Hypothalamus (tissue), 51 donors: ENCODE measurements at places on chromosomes 13 and 19.

GRCh38 chr19:2083174-2083854, 12.8 kb downstream of the MOB3A start:
- DNase-seq: no peak

DNA sequence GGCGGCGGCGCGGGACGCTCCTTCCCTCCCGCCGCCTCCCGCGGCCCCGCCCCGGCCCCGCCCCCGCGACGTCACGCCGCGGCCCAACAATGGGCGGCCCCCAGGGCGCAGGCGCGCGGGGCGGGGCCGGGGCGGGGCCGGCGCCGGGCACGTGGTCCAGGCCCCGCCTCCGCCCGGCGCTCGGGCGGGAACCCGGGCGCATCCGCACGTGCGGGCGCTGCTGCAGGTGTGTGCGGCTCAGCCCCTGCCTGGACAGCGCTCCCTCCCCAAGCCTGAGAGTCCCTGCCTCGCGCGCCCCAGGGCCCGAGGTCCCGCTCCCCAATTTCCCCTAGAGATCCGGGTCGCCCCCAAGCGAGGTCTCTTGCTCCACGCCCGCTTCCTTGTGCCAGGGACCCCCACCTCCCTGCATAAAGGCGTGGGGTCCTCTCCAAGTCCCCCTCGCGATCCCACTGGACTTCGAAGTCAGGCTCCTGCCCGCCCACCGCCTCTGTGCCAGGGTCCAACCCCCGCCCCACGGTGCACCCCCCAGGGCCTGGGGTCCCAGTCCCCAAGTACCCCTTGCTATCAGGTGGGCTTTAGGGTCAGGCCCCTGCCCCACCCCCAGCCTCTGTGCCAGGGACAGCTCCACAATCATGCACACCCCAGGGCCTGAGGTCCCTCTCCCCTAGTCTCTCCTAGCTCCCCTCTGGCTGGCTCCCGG, at the start of gene MEX3D:
MEX3D (minus strand) TSS at position 6 of the 700 bp plus-strand sequence. CDS start 267 bp downstream, outside the sequence.
- DNase-seq: no peak

DNA sequence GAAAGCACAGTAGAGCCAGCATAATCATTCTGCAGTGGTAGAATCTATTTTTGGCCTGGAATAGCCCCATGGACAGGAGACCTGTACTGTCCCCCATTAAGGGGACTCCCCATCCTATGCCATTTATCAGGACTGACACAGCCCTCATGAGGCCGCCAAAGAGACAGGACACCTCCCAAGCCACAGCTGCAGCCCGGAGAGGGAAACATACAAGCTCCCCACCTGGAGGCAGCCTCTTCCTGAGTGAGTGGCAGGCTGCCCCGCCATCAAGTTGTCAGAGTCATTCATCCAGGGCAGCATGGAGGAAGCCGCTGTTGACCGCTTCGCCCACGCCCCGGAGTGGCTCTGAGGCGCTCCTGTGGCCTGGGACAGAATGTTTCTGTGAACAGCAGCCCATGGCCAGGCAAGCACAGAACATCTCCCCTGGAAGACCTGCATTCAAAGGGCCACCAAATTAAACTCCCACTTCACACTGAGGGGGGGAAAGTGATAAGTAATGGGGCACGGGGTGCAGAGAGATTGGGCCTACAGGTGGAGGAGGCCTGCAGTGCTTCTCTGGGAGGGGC, 111.3 kb downstream of the ZDHHC20 start:
- no peak for DNase-seq

- DNase-seq: no peak
Measured at GRCh38 chr19:35987571-35987896, 7.5 kb upstream of the SDHAF1 start.

- no peak for DNase-seq
Measured at GRCh38 chr13:41917641-41918040, 43.3 kb downstream of the VWA8 start.

DNA sequence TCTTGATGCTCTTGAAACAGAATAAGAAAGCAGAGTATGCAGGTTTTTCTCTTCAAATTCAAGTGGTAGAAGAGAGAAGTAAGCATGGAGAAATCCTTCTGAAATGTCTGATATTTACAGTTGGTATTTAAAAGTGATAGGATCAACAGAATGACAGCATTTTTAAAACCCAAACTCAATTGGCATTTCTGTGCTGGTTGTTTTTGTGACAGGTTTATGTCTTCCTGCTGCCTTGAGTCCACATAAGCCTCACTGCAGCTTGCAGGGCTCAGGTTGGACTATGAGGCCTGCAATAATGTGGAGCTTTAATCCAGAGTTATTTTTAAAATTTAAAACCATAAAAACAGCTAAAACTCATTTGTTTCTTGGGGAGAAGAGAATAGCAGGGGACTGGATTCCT, 105.1 kb downstream of the ZAR1L start:
- DNase-seq: no peak

DNA sequence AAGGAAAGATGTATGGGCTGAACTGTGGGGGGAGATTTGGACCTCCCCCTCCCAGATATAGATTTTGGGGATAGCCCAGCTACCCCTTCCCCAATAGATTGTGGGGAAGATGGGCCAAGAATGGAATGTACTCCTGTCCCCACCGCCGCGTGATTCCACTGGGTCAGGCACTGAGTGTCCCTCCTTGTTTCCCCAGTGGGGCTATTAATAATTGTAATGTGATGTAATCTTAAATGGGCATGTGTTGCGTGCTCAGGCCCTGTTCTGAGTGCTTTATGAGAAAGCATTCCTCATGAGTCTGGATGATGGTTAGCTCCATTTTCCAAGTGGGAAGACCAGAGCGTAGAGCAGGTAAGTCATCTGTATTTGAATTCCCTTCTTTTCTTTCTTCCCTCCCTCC, 1.4 kb downstream of the PSMD8 start:
- DNase-seq: no peak

GRCh38 chr19:7926021-7926726, at the start of gene CTXN1:
TSS of gene CTXN1 (minus strand) at chr19:7926135. CDS start at chr19:7925538, 597 bp downstream.
- peak; percentile 65 for DNase-seq

GRCh38 chr13:36332986-36333385, 13.2 kb downstream of the SPART start:
- DNase-seq: no peak

- DNase-seq: no peak
Measured at GRCh38 chr19:32352241-32352630, 6.8 kb downstream of the ZNF507 start.

GRCh38 chr19:8161135-8161646, 11.8 kb upstream of the FBN3 start:
- DNase-seq: peak; percentile 6

GRCh38 chr13:43242040-43242439, 218.7 kb downstream of the DNAJC15 start:
- no peak for DNase-seq

DNA sequence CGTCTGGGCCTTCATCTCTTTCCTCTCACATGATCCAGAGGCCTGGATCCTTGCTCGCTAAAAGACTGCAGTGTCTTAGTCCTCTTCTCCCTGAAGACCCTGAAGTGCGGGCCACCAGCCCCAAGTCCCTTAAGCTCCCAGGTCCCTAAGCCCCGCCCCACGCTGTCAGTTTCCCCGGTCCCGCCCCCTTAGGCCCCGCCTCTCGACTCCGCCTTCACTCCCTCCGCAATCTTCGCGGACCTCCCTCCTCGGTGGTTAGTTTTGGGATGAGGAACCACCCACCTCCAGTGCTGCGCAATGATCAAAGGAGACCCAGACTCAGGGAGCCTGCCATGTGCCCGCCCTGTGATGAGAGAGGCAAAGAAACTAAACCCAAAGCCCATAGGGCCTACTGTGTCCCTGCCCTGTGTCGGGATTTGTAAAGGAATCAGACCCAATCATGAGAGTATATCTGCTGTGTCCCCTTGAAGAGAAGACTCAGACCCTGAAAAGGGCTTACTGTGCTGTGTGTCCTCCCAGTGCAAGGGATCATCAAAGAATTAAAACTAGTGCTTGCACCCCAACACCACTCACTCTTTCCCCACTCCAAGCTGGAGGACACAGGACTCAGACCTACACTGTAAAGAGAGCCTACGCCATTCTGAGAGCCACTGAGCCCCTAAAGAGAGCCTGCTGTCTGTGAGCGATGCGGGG, 3.0 kb upstream of the COX6B1 start:
- peak; percentile 66 for DNase-seq

DNA sequence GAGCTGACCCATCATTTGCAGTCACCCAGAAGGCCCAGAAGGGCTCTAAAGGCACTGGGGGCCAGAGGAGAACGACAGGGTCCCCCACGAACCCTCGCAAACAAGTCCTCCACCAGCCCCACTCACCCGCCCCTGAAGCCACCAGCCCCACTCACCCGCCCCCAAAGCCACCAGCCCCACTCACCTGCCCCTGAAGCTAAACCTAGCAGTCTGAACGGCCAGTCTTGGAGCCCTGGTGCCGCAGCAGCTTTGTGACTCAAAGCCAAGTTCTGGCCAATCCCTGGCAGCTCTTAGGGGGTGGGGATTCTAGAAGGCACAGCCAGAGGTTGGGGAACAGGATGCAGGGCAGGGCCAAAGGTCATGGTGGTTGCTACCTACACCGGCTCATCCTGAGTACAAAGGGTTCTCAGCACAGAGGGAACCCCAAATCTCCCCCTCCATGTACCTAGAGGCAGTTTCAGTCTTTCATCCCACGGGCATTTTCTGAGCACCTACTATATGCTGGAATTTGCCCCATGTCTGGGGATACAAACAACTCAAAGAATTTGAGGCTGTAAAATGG, at the start of gene IQCN:
IQCN (minus strand) TSS at position 234 of the 562 bp plus-strand sequence. CDS start 4,974 bp downstream, outside the sequence.
- DNase-seq: no peak

- DNase-seq: no peak
Measured at GRCh38 chr13:71596116-71596515, 270.9 kb downstream of the DACH1 start.

GRCh38 chr19:2668175-2668763, 34.2 kb downstream of the GNG7 start:
- no peak for DNase-seq

- no peak for DNase-seq
Measured at GRCh38 chr13:99577934-99578917, 77.0 kb downstream of the TM9SF2 start.

DNA sequence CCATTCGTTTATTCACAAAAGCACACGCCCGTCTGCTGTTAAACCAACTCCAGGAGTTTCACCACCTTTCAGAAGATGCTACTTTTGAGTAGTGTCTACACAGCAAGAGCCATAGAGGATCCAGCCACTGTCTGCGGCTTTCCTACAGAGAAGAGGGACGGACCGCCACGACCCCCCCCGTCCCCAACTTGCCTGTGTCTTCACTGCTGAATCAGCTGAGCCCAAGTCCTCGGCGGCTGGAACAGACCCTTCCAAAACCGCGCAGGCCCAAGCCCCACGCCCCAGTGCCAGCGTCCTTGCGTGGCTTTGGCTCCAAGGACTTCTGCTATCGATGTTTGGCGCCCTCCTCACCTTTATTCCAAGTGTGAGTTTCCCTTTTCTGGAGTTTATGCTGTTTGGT, 65.1 kb downstream of the SPACA7 start:
- no peak for DNase-seq

- DNase-seq: no peak
Measured at GRCh38 chr19:14146789-14147216, 10.4 kb upstream of the ASF1B start.

GRCh38 chr13:93086329-93086728, 140.3 kb upstream of the GPC6 start:
- DNase-seq: no peak

- no peak for DNase-seq
Measured at GRCh38 chr13:107585469-107586180, 629.7 kb downstream of the LIG4 start.

DNA sequence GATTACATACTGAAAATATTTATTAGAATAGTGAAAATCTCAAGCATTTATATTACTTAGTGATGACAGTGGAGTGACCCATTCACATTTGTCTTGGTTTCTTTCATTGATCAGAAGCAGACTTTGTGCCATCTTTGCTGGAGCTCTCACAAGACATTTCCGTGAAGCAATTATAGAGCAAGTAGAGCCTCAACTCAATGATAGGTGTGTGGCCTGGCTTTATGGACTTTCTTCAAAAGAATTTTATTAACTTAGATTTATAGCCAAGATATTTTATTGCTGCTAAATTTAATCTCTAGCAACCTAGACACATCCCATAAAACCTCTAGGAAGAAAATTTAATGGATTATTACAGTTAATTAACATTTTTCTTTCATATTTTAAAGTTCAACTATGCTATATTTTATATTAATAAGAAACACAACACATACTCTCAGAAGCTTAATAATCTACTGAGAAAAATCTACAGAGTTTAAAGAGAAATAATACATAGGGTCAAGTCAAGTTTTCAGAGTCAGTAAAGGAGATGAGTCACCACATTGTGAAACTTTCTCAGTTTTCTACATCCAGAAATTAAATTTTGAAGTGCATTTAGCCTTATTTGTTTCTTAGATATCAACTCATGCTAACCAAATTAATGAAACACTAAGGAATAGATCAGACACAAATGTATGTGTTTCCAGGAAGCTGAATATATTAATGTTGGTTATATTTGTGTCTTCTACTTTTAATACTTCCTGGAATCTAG, 160.5 kb downstream of the LACC1 start:
- no peak for DNase-seq

GRCh38 chr13:108269601-108270328, at the start of gene TNFSF13B:
TSS of gene TNFSF13B (plus strand) at chr13:108269718. CDS start at chr13:108269896, 178 bp downstream.
- DNase-seq: no peak

DNA sequence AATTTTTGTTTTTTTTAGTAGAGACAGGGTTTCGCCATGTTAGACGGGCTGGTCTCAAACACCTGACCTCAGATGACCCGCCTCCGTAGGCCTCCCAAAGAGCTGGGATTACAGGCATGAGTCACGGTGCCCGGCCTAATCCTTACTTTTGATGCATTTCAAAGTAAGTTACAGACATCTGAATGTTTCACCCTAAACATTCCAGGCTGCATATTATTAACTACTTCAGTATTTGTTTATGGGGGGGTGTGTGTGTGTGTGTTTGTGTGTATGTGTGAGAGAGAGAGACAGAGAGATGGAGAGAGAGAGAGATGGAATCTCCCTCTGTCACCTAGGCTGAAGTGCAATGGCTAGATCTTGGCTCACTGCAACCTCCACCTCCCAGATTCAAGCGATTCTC, 13.1 kb downstream of the SULT2B1 start:
- no peak for DNase-seq

- DNase-seq: no peak
Measured at GRCh38 chr13:20350819-20351218, 118.7 kb upstream of the GJB6 start.
